ENCODE measurements at places on chromosomes 3 and 15.

DNA sequence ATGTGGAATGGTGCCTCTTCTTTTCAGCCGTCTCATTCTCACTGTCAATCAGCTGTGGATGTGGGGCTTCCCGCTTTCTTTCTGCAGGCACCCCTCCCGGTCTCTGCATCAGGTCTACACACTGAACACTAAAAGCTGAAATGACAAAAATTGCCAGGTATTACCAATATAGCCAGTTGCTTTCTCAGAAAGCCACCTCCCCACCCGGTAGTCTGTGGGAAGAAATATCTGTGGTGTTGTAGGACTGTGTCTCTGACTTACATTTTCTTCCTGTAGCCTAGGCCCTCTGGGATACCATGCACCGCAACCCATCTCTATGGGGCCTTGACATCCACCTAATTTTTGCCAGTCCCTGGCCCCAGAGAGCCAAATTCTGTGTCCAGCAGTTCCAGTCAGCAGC lies 19.2 kb upstream of the EPHB1 start:
- no peak for DNase-seq

DNA sequence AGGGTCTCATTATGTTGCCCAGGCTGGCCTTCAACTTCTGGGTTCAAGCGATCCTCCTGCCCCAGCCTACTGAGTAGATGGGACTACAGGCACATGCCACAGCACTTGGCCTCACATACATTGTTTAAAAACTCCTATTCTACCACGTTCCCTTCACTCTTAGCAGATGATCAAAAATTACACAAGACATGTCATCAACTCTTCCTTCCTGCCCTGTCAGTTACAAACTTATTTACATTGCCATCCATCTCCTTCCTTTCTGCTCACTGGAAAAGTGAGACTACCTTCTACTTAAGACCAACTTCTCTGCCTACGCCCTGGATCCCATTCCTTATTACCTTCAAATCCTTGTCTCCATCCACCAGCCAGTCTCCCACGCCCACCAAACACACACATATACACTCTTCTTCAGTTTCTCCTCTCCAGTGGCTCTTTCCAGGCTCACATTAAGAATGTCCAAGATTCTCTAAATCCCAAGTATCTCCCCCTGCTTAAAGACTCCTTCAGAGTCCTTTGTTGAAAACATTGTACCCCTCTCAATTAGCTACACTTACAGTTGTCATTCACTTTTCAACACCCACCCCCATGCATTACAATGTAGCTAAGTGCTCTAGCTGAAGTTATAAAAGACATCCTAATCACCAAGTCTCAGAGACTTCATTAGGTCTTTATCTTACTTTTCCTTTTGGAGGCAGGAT lies 4.3 kb downstream of the PEAK1 start:
- no peak for DNase-seq

- DNase-seq: no peak
These were observed 275.7 kb upstream of the THBS1 start for GRCh38 chr15:39304931-39305728.

DNA sequence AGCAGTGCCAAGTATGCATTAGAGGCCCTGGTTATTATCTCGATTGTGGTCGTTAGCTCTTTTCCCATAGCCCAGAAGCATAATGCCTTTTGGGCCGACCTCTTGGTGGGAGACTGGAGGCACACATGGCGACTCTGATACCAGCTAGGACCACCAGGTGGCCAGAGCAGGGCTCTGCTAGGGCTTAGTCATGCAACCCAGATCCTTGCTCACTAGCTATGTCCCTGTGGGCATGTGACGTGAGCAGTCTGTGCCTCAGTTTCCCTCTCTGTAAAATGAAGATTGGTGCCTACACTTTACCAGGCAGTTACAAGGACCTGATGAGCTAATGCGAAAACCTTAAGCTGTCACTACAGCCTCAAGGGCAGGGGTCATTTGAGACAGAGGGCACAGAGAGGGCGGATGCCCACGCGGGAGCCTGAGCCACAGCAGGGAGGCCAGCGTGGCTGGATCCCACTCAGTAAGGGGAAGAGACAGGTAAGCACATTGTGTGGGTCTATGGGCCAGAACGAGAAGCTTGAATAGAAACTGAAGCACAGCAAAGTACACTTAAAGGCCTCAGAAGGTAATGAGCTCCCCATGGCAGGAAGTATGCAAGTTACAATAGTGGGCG lies 8.8 kb downstream of the KLF15 start:
- DNase-seq: no peak

DNA sequence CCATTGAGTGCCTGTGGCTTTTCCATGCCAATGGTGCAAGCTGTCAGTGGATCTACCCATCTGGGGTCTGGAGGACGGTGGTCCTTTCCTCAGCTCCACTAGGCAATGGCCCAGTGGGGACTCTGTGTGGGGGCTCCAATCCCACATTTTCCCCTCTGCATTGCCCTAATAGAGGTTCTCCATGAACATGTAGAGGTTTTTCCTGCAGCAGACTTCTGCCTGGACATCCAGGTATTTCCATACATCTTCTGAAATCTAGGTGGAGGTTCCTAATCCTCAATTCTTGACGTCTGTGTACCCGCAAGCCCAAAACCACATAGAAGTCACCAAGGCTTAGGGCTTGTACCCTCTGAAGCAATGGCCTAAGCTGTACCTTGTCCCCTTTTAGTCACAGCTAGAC lies 703.1 kb downstream of the MCTP2 start:
- DNase-seq: no peak

DNA sequence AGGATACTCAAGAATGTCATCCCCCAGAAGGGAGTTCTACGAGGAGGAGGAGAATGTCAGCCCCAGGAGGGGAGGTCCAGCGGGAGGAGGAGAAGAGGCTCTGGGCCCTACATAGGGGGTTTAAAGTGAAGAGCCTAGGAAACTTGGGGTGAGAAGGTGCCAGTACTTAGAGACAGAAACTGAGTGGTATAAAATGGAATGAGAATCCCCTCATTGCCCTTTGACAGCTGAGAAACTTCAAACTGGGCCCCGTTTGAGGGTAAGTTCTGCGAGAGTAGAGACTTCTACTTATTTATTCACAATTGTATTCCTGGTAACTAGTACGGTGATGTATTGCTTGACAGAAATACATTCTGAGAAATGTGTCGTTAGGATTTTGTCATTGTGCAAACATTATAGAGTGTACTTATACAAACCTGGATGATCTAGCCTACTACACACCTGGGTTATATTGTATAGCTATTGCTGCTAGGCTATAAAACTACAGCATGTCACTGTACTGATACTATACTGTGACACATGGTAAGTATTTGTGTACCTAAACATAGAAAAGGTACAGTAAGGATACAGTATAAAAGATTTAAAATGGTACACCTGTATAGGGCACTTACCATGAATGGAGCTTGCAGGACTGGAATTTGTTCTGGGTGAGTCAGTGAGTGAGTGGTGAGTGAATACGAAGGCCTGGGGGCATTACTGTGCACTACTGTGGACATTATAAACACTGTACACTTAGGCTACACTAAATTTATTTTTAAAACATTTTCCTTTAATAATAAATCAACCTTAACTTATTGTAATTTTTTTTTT lies 62.0 kb downstream of the TSC22D2 start:
- DNase-seq: no peak

GRCh38 chr15:42283671-42284070 lies 10.4 kb upstream of the TMEM87A start:
- no peak for DNase-seq

GRCh38 chr3:42980909-42981308 lies 1.8 kb downstream of the GASK1A start:
- DNase-seq: no peak

DNA sequence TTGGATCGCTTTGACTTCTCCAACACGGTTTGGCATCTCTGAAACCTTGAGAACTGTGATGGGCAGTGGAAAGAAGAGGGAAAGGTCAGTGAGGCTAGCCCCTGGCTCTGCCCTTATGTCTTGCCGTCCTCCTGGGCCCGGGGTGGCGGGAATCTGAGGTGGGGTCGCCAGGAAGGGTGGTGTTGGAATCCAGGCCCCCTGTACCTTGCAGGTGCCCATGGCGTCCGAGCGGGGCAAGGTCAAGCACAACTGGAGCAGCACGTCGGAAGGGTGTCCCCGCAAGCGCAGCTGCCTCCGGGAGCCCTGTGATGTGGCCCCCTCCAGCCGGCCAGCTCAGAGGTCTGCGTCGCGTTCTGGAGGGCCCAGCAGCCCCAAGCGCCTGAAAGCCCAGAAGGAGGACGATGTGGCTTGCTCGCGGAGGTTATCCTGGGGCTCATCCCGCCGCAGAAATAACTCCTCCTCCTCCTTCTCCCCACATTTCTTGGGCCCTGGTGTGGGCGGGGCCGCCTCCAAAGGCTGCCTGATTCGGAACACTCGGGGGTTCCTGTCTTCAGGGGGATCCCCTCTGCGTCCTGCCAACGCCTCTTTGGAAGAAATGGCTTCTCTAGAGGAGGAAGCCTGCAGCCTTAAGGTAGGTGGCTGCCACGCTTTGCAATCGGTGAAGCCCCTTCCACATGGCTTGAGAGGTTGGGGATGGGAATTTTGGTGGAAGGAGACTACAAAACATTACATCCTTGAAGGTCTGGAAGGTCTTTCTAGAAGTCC lies 907 bp downstream of the TATDN2 start:
- DNase-seq: peak; percentile 13

GRCh38 chr3:123008840-123009239 lies 18.7 kb downstream of the SEMA5B start:
- DNase-seq: no peak

DNA sequence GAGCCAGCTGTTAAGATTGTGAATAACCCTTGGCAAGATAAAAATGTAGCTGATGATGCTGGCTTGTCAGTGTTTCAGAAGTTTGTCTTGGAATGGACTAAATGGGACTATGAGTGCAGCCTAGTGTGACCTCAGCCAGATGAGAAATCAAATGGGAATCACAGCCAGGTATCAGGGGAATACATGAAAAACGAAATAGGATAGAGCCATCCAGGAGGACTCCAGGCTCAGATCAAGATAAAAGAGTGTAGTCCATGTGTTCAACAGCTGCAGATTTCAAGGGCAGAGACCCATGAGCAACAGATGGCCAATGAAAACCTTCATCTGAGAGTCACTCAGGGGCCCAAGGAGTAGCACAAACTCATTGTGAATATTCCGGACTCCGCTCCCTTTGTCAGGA lies 1080.9 kb upstream of the CADM2 start:
- no peak for DNase-seq

GRCh38 chr3:151871639-151872468 lies 1.6 kb upstream of the SUCNR1 start:
- DNase-seq: peak; percentile 64

DNA sequence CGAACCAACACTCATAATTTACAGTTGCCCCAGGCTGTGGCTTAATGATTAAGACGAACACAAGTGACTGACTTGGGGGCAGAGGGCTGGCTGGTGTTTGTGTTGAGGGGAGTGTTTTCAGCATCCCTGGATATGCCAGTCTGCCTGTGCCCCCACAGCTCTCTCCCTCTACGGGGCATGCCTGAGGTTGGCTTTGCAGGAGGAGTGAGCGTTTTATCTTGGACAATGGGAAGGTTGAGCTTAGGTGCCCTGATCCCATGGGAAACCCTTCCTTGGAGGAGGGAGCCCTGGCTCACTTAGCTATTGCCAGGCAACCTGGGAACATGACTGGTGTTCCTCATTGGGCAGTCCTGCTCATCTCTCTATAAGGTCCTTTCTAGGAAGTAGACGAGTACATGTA lies 17.6 kb downstream of the FAM107A start:
- no peak for DNase-seq

GRCh38 chr15:39110336-39110735 lies 470.5 kb upstream of the THBS1 start:
- no peak for DNase-seq

- no peak for DNase-seq
These were observed 17.7 kb downstream of the ACVR2B start for GRCh38 chr3:38471260-38471857.

DNA sequence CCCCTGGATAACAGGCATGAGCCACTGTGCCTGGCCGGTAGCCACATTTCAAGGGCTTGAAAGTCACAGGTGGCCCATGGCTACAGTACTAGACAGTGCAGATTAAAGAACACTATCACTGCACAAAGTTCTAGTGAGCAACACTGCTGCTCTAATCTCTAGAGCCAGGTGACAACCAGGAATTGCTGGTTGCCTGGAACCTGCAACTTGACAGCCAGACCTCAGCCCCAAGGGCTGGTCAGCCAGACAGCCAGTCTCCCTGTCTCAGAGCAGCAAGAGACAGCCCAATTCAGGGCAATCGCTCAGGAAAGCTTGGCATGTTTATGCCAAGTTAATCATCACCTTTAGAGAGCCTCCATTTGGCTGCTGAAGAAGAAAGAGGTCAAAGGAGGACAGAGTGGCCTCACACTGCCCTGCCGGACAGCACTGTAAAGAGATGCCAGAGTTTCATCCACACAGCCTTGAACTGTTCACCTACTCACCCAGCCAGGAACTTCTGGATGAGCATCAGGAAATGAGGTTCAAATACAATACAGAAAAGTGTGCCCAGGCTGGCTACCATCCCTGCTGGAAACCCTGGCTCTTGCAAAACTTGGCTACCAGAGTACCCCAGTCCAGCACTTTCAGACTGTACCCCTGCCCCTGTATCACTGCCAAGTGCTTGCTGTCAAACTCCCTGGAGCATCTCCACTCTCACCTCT lies 6.0 kb downstream of the CCDC12 start:
- DNase-seq: no peak

DNA sequence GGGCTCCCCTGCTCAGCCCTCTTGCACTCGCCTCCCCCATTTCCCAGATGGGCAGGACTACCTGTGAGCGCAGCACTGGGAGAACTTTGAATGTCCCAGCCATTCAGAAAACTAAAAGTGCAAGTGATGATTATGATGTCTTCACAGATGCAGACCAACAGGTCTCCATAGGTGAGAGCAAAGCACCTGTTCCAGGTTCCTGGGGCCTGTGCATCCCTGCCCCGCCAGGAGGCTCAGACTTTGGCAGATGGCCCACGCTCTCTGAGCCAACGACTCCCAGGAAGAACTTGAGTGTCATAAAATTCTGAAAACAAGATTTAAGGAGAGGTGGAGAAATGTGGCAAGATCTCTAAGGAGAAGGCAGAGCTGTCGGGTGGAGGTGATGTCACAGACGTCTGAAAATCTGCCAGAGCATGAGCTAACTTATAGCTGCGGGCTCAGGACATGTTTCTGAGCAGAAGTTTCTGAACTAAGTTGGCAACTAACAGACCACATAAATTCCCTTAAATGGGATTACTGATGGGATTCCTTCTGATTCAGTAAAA lies 110.8 kb upstream of the IGF1R start:
- no peak for DNase-seq
